ENCODE measurements at places on chromosomes 1 and 21.

- no peak for DNase-seq
Measured at GRCh38 chr21:43311301-43311817, 115.6 kb downstream of the SIK1 start.

DNA sequence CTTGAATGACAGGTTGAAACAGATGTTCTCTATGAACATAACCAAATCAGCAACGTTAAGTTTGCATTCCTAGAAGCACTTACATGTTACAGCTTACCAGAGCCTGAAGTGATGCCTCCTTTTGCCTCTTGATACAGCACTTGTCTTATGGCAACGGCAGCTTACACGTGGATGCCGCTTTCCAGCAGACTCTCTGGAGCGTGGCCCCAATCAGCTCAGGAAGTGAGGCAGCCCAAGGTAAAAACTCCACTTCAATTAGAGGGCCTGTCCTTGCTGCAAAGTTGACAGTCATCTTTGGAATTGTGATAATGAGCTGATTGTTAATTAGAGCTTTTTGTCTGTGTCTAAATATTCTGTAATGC, 345.1 kb downstream of the RYR2 start:
- no peak for DNase-seq

GRCh38 chr1:235213752-235214151, 52.7 kb upstream of the RBM34 start:
- no peak for DNase-seq

- no peak for DNase-seq
Measured at GRCh38 chr1:221701570-221702186, 40.2 kb downstream of the DUSP10 start.

DNA sequence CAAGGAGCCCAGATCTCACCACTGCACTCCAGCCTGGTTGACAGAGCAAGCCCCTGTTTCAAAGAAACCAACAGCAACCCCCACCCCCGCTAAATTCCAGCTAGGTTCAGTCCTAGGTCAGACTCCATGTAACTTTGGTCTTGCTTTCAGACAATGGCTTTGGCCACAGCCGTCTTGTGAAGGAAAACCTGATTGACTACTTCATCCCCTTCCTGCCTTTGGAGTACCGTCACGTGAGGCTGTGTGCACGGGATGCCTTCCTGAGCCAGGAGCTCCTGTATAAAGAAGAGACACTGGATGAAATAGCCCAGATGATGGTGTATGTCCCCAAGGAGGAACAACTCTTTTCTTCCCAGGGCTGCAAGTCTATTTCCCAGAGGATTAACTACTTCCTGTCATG, 12.9 kb downstream of the TOR3A start:
- no peak for DNase-seq

GRCh38 chr1:234977875-234978396, 150.7 kb downstream of the TOMM20 start:
- no peak for DNase-seq

GRCh38 chr1:35807614-35808449, at the start of gene AGO4:
Gene AGO4, plus strand, starts transcription at chr1:35808016. Its CDS starts 401 bp downstream, at chr1:35808417.
- peak; percentile 65 for DNase-seq

DNA sequence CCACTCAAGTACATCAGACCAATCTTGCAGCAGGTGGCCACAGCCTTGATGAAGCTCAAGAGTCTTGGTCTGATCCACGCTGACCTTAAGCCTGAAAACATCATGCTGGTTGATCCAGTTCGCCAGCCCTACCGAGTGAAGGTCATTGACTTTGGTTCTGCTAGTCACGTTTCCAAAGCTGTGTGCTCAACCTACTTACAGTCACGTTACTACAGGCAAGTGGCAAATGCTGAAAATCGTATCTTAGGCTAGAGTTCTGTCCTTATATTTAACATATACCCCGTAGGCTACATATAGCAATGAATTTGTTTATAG, 12.1 kb downstream of the HIPK1 start:
- no peak for DNase-seq

DNA sequence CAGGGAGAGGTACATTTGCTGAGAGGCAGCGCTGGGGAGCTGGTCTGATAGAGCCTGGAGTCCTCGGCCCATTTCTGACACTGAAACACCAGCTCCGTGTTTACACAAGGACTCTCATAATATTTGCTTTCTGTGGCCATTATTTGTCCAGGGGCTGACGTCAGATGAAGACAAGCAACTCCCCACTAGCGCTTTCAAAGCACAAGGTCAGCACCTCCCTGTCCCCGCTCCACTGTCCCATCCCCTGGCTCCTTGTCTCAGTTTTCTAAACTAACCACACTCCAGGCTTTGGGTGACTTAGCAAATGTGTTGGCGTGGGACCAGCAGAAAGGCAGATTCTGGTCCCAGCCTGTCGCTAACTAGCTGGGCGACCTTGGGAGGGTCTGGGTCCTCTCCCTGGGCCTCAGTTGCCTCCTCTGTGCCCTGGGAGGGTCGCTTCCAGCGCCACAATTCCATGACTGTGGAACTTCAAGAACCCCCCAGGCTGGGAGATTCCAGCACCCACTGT, 37.4 kb upstream of the ZBTB40 start:
- no peak for DNase-seq

Data from femur (tissue), 1 donor.